ENCODE measurements at places on chromosomes 3 and 15.

DNA sequence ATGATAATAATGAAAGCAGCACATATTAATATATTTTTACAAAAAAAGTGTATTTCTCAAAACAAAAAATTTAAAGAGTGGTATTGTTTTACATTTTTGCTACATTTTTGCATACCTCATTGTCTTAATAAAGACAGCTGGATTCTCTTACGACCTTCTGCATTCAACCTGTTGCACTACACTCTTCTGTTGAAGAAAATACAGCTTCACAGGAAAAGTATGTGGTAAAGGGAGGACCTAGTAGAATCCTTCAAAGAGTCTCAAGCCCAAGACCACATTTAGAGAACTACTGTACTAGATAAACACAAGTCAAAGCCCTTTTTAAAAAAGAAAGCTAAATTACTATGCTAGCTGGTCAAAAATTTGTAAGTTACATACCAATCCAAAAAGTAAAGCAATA is 7.9 kb downstream of the ZNF280D start:
- no peak for DNase-seq

DNA sequence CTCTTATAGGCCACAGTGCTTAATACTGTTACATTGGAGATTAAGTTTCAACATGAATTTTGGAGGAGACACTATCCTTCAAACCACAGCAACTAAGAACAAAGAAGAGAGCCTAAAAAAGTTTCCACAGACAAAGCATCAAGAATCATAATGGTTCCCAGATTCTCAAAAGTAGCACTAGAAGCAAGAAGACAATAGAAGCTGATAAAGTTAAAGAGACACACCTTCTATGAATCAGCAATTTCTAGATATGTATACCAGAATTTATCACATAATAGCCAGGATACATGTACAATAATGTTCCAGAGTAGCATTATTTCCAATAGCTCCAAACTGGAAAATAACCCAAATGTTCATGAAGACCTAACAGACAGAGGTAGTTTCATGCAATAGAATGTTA is 12.2 kb downstream of the NKIRAS1 start:
- no peak for DNase-seq

GRCh38 chr15:82021992-82022391 is 23.8 kb downstream of the MEX3B start:
- no peak for DNase-seq

DNA sequence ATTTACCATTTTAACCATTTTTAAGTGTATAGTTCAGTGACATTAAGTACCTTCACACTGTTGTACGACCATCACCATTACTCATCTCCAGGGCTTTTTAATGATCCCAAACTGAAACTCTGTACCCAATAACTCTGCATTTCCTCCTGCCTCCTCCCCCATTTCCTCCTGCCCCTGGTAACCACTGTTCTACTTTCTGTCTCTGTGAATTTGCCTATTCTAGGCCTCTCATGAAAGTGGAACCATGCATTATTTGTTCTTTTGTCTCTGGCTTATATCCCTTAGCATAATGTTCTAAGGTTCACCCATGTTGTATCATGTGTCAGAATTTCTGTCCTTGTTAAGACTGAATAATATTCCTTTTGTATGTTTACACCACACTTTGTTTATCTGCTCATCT is 154.2 kb downstream of the MECOM start:
- DNase-seq, result no peak

DNA sequence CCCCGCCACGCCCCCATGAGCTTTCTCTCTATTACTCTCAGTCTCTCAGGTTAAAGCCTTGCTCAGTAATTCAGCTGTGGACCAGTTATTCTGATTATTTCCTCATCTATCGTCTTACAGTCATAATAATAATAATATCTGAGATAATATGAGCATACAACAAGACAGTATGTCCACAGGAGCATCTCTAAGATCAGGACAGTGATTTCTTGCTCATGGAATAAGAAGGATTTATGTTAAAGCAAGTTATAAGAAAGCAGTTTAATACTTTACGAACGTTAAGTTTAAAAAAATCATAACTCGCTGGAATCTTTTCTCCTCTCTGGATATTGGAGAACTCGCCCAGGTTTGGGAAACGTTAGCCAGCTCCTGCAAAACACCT is 643 bp upstream of the LMCD1 start:
- DNase-seq, result no peak

GRCh38 chr3:30428251-30428650 is 178.2 kb upstream of the TGFBR2 start:
- no peak for DNase-seq

GRCh38 chr3:139472380-139473010 is 3.8 kb downstream of the RBP2 start:
- no peak for DNase-seq

- DNase-seq, result no peak
These were observed 419.2 kb downstream of the OCA2 start for GRCh38 chr15:27679731-27680471.
